ENCODE measurements at places on chromosomes 16 and 17. TPM values are rescaled to one million over a fixed set of nuclear protein-coding genes. Genes with fewer than 3 reads are reported as not detected.

The SPSB3 gene
- total RNA-seq = 34.8 TPM

The GRIN2A gene
- total RNA-seq = 3.4 TPM

The CEP295NL gene
- total RNA-seq = 1.5 TPM

The RASD1 gene
- total RNA-seq = not detected

The TBC1D3G gene
- not detected for total RNA-seq

The SLC6A4 gene
- total RNA-seq = 23.8 TPM

The RNF222 gene
- total RNA-seq = not detected

The RAB37 gene
- 0.09 TPM for total RNA-seq

The HBQ1 gene
- total RNA-seq = 0.63 TPM

The CHST4 gene
- total RNA-seq = not detected

The CDRT15L2 gene
- not detected for total RNA-seq

The ATF7IP2 gene
- total RNA-seq = 1.1 TPM

The UMOD gene
- not detected for total RNA-seq

The ARL17A gene
- total RNA-seq = 9.9 TPM

The LLGL1 gene
- total RNA-seq = 40.7 TPM

The INO80E gene
- total RNA-seq = 6.5 TPM

The PRSS22 gene
- total RNA-seq = not detected

The TEKT1 gene
- total RNA-seq = not detected

The TMIGD1 gene
- not detected for total RNA-seq

The CDRT15 gene
- not detected for total RNA-seq

The NMRAL1 gene
- total RNA-seq = 43.4 TPM

The FBXW10 gene
- total RNA-seq = not detected

The RAC3 gene
- total RNA-seq = 6.2 TPM

The PRCD gene
- 4.2 TPM for total RNA-seq

The ZPBP2 gene
- not detected for total RNA-seq

The EPX gene
- not detected for total RNA-seq

The KLHL10 gene
- 0.09 TPM for total RNA-seq

The PCGF2 gene
- 4.8 TPM for total RNA-seq

The ZFPM1 gene
- total RNA-seq = 5.2 TPM

The KRT36 gene
- not detected for total RNA-seq

The NUPR1 gene
- total RNA-seq = 56.1 TPM

The DNAH17 gene
- not detected for total RNA-seq

The FGF11 gene
- 1.7 TPM for total RNA-seq

The MAP2K6 gene
- 3.4 TPM for total RNA-seq

The KRTAP17-1 gene
- not detected for total RNA-seq

The DRC3 gene
- 1.8 TPM for total RNA-seq

The NPEPPS gene
- total RNA-seq = 106 TPM

The ELMO3 gene
- total RNA-seq = 0.33 TPM

The PYY gene
- total RNA-seq = not detected

The BAIAP3 gene
- 0.09 TPM for total RNA-seq

The APOH gene
- not detected for total RNA-seq

The SKAP1 gene
- total RNA-seq = not detected

The ARHGAP44 gene
- 2.3 TPM for total RNA-seq

The CDIPT gene
- total RNA-seq = 79.2 TPM

The LYRM9 gene
- total RNA-seq = 9.7 TPM

The GRN gene
- total RNA-seq = 241 TPM

The TMEM238L gene
- not detected for total RNA-seq

The SALL1 gene
- total RNA-seq = 0.16 TPM

The PTGES3L gene
- total RNA-seq = 0.65 TPM
